ENCODE measurements at places on chromosomes 3 and 15.
A peak's percentile ranks its signal among the peaks of the same experiment; 100 is the strongest.

GRCh38 chr3:27935492-27935891 is 213.4 kb upstream of the EOMES start:
- no peak for DNase-seq

GRCh38 chr15:101156061-101156460 is 95.8 kb downstream of the CHSY1 start:
- DNase-seq: no peak

DNA sequence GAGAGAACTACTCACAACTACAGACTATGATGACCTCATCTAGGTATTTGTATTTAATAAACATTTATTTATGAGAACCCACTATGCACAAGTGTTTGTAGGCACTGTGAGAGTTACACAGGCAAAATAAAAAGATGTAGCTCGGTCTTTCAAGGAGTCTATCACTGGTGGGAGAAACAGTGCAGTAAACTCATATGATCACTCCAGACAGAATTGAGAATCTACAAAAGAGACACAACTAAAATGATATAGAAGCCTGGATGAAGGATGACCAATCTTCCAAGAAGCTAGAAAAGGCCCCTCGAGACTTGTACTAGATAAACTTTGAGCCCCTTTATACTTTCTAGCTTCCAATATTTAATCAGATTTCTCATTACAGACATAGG is 70.2 kb upstream of the ZBTB20 start:
- DNase-seq: no peak

DNA sequence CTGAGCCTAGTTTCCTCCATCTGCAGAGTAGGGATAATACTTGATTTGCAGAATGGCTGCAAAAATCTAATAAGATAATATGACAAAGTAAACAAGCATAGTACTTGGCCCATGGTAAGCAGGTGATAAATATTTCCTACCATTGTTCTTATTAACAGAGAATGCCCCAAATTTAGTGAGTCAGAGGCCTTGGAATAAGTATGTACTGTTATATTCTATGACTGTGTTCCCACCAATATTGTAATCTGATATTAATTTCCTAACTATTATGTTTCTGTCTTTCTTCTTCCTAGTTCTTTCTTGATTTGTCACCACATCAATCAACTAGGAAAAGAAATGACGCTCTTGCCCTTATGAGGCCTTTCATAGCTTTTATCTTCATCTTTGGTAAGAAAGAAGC is 178.4 kb upstream of the SLC2A2 start:
- DNase-seq: no peak

DNA sequence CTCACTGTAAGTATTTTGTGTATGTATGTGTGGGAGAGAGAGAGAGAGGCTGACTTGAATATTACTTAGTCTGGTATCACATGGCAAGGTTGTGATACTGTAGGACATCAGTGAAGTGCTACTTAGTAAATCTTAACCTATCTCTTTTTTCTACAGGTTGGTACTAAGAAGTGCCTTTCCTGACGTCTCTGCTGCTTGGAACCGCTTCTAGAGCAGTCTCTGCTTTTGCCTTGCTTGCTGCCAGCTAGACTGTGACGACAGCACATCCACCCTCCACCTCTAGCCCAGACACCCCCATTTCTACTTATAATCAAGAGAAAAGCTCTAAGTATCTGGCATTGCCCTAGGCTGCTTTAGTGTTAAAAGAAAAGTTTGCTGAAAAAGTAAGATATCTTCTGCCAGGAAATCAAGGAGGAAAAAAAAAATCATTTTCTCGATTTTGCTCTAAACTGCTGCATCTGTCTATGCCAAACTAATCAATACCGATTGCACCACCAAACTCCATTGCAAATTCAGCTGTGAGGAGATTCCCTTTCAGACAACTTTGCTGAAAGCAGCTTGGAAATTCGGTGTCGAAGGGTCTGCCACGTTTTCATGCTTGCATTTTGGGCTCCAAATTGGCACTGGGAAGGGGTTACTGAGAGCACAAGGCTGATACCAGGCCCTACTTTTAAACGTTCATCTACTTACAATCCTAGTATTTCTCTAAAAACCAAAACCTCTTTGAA is 30.7 kb downstream of the MBNL1 start:
- no peak for DNase-seq

GRCh38 chr3:155555479-155556060 is 189.3 kb downstream of the PLCH1 start:
- no peak for DNase-seq

- peak; percentile 50 for DNase-seq
Measured at GRCh38 chr3:139935016-139935865, at the start of gene CLSTN2. CLSTN2 (plus strand) TSS chr3:139935185.
